ENCODE measurements at places on chromosomes 6 and 20. TPM values are rescaled to one million over a fixed set of nuclear protein-coding genes. Genes with fewer than 3 reads are reported as not detected.

The HLA-DQB2 gene
- polyA plus RNA-seq: 12.2 TPM

The STMND1 gene
- polyA plus RNA-seq: 0.09 TPM

The CCR6 gene
- polyA plus RNA-seq: 2.1 TPM

The UBE2J1 gene
- 41.2 TPM for polyA plus RNA-seq

The TMEM74B gene
- polyA plus RNA-seq: 1.3 TPM

The RAD21L1 gene
- polyA plus RNA-seq: not detected

Data from thymus (tissue), 14 donors.